HFFc6 (cell line): ENCODE measurements at places on chromosomes 7 and 10.

GRCh38 chr10:120385992-120386391 is 71.0 kb upstream of the PLPP4 start:
- DNase-seq: no peak

- DNase-seq: no peak
Measured at GRCh38 chr7:77370606-77371005, 45.5 kb downstream of the GSAP start.

DNA sequence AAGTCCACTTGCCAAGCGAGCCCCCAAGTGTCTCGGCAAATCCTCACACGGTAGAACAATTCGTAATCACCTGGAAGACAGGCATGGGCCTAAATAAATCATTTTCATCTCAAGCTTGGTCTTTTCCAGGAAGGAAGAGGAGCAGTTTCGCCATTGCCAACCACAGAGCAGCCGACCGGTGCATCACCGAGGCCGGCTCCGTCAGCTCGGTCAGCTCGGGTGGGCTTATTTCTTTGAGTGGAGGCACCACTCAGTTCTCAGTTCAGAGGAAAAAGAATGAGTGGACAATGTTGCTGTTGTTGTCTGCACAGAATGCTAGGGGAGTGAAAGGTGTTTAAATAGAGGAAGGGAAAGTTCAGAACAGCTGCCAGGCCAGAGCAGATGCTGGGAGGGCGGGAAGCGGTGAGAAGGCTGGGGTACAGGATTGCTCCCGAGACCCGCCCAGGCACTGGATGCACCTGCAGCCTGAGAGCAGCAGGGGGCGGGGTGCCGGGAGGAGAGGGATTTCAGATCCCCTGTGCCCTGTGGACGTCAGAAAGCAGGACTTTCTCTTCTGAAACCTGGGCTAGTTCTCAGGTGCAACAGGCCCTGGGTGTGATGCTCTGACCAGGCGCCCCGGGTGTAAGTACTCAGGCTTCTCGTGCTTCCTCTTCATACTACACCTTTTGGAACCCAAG is 17.7 kb upstream of the IGFBP3 start:
- DNase-seq: no peak

DNA sequence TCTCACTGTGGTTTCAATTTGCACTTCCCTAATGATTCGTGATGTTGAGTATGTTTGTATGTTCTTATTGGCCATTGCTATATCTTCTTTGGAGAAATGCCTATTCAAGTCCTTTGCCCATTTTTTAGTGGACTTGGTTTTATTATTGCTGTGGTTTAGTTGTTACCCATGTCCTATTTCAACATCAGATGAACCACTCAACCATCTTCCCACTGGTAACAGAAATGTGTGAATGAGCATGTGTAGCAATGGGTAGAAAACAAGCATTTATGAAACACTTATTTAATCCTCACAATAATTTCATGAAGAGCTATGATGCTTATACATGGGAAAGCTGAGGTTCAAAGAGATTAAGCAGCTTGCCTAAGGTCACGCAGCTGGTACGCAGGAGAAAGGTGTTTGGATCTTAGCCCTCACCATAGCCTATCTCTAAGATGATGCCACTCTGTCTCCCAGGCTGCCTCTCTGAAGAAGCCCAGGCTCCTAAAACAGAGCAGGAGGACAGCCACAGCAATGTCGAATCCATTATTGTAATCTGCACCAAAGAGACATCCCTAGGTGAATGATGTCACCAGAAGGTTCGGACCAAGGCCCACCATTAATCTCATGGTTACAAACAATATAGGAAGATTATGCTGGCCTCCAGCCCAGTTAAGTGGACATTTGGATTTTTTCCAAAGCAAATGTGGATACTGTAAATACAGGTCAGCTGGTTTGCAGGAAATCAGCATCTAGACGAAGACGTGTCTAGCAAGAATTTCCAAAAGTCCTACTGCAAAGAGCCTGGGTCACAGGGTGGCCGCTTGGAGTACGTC is 447.6 kb upstream of the ZMIZ1 start:
- DNase-seq: no peak

DNA sequence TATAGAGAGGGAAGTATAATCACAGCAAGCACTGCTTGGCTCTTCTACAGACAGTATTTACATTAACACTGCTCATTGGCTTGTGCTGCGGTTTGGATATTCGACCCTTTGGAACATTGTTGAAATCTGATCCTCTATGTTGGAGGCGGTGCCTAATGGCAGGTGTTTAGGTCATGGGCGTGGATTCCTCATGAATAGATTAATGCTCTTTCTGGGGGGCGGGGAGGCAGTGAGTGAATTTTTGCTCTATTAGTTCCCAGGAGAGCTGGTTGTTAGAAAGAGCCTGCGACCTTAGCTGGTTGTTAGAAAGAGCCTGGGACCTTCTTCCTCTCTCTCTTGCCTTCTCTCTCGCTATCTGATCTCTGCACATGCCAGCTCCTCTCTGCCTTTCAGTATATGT is 77.3 kb upstream of the SVIL start:
- DNase-seq: no peak

- DNase-seq: no peak
Measured at GRCh38 chr10:73576890-73577591, 14.1 kb downstream of the USP54 start.

- DNase-seq: no peak
Measured at GRCh38 chr7:28435152-28435551, 22.8 kb downstream of the CREB5 start.

DNA sequence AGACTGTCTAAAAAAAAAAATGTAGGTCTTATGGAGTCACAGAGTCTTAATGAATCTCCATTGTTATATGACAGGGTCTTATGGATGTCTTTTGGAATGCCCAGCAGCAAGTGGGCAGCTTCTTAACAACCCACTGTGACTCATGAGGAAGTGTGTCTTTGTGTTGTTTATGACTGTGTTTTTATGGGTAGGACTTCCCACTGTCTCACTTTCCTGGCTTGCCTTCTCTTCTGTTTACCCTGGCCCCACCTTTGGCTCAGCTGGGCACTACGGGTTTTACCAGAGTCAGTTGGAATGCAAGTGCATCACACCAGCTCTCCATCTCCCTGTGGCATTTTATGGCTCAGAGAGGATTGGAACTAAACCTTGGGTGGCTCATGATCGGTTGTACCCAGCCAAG is 580.5 kb downstream of the AUTS2 start:
- no peak for DNase-seq

GRCh38 chr10:44070282-44070681 is 314.6 kb downstream of the CXCL12 start:
- no peak for DNase-seq

DNA sequence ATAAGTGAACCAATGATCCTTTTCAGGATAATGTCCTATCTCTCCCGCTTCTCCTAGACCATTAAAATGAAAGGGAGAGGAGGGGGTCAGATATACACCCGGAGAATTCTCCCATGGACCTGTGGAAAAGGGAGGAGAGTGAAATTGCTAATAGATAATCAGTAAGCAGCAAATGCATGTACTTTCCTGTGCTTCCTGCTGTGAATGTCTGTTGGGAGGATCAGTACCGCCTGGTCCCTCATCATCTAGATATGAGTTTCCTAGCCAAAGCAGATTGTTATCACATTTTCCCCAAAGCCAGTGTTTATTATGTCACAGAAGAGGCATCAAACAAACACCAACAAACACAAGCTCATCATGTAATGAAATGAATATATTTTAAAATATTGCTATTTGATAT is 96.8 kb downstream of the GNAT3 start:
- no peak for DNase-seq

DNA sequence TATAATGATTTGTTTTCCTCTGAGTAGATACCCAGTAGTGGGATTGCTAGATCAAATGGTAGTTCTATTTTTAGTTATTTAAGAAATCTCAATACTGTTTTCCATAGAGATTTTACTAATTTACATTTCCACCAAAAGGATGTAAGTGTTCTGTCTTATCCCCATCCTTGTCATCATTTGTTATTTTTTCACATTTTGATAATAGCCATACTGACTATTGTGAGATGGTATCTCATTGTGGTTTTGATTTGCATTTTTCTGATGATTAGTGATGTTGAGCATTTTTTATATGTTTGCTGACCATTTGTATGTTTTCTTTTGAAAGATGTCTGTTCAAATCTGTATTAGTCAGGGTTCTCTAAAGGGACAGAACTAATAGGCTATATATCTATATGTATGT is 160.0 kb upstream of the TMEM229A start:
- no peak for DNase-seq

- no peak for DNase-seq
Measured at GRCh38 chr10:35464825-35465456, 128.6 kb downstream of the CCNY start.

DNA sequence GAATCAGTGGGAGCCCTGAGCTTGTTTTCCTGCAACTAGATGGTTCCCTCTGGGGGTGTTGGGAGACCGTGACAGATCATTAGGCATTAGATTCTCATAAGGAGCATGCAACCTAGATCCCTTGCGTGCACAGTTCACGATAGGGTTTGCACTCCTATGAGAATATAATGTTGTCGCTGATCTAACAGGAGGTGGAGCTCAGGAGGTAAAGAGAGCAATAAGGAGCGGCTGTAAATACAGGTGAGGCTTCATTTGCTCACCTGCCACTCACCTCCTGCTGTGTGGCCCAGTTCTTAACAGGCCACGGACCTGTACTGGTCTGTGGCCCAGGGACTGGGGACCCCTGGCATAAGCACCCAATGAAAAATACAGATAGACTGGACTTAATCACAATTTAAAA is 10.7 kb downstream of the SLC26A3 start:
- DNase-seq: no peak

DNA sequence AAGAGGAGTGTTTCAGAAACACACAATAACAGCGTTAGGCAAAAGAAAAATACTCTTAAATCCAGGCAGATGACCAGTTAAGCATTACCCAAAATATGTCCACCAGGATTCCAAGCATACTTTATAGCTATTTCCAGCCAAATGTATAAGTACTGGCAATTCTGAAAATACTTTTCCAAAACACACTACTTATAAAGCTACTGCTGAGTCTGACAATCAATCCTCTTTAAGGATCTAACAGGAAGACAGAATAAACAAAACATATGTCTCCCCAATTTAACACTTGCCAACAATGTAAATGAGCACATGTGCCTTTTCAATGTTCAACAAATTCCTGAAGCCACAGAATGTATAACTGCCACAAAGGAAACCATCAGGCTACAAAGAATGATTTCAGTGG is 370.9 kb downstream of the SORCS1 start:
- DNase-seq: no peak

DNA sequence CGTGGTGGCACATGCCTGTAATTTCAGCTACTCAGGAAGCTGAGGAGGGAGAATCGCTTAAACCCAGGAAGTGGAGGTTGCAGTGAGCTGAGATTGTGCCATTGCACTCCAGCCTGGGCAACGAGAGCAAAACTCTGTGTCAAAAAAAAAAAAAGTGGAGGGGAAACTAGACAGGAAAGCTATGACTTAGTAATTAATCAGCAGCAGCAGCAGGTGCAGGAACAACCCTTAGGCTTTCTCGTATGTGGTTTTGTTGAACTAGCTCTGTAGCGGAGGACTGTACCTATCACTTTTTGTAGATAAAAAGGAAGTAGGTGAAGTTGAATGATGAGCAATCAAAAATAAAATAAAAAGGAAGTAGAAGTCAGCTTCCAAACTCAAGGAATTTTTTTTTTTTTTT is 76.9 kb upstream of the KMT2C start:
- DNase-seq: no peak

DNA sequence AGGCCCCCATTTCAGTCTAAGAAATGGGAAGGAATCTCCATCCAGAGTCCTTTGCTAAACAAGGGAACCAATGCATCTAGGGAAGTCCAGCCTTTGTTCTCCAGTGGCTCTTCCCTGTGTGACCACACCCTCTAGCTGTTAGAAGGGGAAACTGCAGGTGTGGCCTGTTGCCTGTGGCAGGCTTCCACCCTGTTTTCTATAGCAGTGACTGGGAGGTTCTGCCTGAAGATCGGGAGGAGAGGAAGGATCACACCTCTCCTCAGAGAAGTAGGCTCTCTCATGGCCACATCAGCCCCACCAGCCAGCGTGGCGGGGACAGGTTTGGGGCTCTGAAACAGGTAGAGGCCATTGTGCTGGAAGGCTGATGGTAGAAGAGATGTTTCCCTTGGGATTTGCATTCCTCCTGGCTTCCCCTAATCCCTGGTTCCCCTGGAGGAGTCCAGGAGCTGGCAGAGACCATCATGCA is 47.7 kb upstream of the TRIM8 start:
- DNase-seq: peak; percentile 55

GRCh38 chr10:124037784-124038183 is 55.6 kb downstream of the CHST15 start:
- DNase-seq: no peak

- DNase-seq: no peak
Measured at GRCh38 chr7:21617513-21617912, 74.7 kb downstream of the DNAH11 start.

GRCh38 chr7:134842886-134843430 is 63.5 kb downstream of the CALD1 start:
- DNase-seq: no peak

DNA sequence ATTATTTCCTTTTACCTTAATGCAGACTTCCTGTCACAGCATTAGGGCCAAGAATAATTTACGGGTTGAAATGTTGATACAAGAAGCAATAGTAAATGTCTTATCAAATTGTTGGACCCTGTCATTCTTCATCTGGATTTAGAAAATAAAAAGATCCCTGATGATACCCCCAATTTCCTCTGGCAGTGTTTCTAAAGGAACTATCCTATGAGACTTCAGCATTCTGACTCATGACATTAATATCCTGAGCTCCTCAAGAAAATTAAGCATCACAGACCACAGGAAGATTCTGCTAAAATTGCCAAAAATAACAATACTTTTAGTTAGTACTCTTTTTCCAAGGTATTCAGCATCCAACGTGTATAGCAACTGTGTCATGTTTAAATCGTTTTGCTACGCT is 490.5 kb upstream of the ANKRD30A start:
- DNase-seq: no peak

- no peak for DNase-seq
Measured at GRCh38 chr7:100680576-100681271, 7.2 kb downstream of the GNB2 start.

DNA sequence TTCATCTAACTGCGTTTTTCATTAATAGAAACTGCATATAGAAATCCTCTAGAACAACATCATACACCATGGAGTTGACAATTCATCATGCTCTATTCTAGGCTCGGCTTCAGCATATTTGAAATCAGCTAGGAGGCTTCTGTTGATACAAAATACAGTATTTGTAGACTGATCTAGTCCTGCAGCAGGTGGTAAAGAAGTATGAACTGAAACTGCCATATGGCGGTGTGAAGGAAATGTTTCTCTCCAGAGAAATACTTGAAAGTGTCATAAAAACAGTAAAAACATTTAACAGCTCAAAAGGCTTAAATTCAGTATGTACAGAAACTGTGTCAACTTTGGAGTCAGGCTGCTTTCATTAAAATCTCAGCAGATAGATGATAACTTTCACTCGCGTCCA is 32.0 kb upstream of the MYO3A start:
- no peak for DNase-seq
